Tibial nerve (tissue), 4 donors: ENCODE measurements at places on chromosomes 2 and 18. TPM values are rescaled to one million over a fixed set of nuclear protein-coding genes. Genes with fewer than 3 reads are reported as not detected.

Gene NEU4
- 1.1 TPM for total RNA-seq

Gene IL1A
- not detected for total RNA-seq

Gene COL6A3
- total RNA-seq, result 558 TPM

Gene PROM2
- total RNA-seq, result 2.2 TPM

Gene MYL1
- total RNA-seq, result not detected

Gene CXCR1
- not detected for total RNA-seq

Gene TRIM54
- 1.7 TPM for total RNA-seq

Gene ERCC3
- 52.2 TPM for total RNA-seq

Gene CRYGD
- not detected for total RNA-seq

Gene PPP1R1C
- total RNA-seq, result 0.87 TPM

Gene CDH2
- 3.9 TPM for total RNA-seq

Gene APOB
- 2.1 TPM for total RNA-seq

Gene MARS2
- 8.0 TPM for total RNA-seq

Gene CCDC138
- total RNA-seq, result 8.7 TPM

Gene RAB6C
- not detected for total RNA-seq

Gene GKN1
- total RNA-seq, result not detected

Gene TLX2
- not detected for total RNA-seq

Gene EGR4
- not detected for total RNA-seq

Gene ATG9A
- total RNA-seq, result 25.3 TPM

Gene BOLL
- total RNA-seq, result not detected

Gene CD226
- total RNA-seq, result 0.60 TPM

Gene PJVK
- 7.5 TPM for total RNA-seq

Gene ALPG
- not detected for total RNA-seq

Gene RGPD3
- 0.44 TPM for total RNA-seq

Gene HOXD12
- total RNA-seq, result not detected

Gene GPR39
- total RNA-seq, result 0.21 TPM

Gene MTHFD2
- total RNA-seq, result 24.3 TPM

Gene MAL
- total RNA-seq, result 154 TPM

Gene PID1
- 48.6 TPM for total RNA-seq

Gene C2orf78
- not detected for total RNA-seq
